ENCODE measurements at places on chromosomes 2 and 18. TPM values are rescaled to one million over a fixed set of nuclear protein-coding genes. Genes with fewer than 3 reads are reported as not detected.

DNA sequence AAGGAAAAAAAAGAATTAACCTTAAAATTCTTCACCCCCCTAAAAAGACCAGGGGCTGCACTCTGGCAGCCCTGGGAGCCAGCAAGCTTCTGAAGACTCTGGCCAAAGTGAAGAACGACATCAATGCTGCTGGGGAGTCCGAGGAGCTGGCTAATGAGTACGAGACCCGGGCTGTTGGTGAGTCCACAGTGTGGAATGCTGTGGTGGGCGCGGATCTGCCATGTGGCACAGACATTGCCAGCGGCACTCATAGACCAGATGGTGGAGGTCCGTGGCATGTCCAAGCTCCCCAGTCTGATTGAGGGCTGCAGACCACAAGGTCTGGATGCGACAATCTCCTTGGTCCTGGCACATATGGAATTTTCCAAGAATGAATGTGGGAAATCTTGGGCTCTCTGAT lies 47.4 kb downstream of the TRPM8 start:
- H3K4me3 ChIP-seq, result no peak overlapping the region
- no peak overlapping the region for H3K27ac ChIP-seq
- H3K36me3 ChIP-seq, result no peaks in the 10 kb centered on the region

DNA sequence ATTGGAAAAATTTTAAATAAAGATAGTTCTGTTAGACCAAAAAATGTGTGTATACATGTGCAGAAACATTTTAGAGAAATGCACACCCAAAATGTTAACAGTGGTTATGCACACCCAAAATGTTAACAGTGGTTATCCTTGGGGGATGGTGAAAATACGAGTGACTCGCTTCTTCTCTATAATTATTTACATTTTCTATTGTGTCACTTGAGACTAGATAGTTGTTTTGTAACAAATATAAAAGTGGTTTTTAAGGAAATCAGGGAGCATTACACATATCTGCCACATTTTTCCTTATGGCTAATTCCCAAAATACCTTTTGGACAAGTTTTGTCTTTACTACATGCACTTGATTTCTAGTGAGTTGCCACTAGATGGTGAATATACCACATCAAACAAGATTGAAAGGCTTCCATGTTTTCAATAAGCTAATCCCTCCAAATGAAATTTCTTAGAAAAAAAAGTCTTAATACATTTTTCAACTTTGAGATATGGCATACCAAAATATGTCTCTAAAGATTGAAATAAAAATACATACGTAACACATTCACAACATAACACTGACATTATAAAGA lies 9.0 kb upstream of the HIBCH start:
- no peaks in the 10 kb centered on the region for H3K36me3 ChIP-seq
- H3K4me1 ChIP-seq, result no peaks in the 10 kb centered on the region
- no peak overlapping the region for H3K4me3 ChIP-seq
- no peak overlapping the region for H3K27ac ChIP-seq

DNA sequence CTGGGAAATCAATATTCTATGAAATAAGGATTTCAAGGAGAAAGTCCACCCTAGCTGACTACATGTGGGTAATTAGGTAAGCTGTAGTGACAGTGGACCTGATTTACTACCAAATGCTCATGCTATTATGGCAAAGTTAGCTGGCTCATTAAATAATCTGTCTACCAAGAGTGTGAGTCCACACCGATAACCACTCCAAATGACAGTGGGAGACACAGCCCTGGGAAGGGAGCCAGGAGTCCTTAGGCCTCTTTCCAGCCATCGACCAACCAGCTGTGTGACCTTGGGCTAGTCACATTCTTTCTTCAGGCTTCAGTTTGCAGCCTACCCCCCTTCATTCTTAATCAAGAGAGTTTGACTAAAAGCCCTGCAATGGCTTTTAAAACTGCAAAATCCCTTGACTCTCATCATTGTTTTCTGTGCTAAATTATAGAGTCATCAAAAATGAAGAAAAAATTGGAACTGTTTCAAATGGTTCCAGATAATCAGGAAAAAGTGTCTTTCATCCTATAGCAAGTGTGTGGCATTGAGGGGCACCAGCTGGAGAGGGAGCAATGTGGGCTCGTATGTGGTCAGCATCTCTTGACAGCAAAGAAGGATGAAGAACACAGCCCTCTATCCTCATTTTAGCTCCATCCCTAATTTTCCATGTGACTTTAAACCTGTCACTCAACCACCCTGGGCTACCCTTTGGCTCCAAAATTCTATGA lies 45.6 kb upstream of the SLC14A2 start:
- H3K4me3 ChIP-seq, result no peak overlapping the region
- H3K4me1 ChIP-seq, result peaks cover 11% of the 10 kb centered on the region
- H3K36me3 ChIP-seq, result no peaks in the 10 kb centered on the region
- no peak for DNase-seq

GRCh38 chr2:194332799-194333490 lies 1324.1 kb upstream of the SLC39A10 start:
- DNase-seq, result no peak
- no peaks in the 10 kb centered on the region for H3K27me3 ChIP-seq
- no peaks in the 10 kb centered on the region for H3K4me1 ChIP-seq
- H3K4me3 ChIP-seq, result no peak overlapping the region

DNA sequence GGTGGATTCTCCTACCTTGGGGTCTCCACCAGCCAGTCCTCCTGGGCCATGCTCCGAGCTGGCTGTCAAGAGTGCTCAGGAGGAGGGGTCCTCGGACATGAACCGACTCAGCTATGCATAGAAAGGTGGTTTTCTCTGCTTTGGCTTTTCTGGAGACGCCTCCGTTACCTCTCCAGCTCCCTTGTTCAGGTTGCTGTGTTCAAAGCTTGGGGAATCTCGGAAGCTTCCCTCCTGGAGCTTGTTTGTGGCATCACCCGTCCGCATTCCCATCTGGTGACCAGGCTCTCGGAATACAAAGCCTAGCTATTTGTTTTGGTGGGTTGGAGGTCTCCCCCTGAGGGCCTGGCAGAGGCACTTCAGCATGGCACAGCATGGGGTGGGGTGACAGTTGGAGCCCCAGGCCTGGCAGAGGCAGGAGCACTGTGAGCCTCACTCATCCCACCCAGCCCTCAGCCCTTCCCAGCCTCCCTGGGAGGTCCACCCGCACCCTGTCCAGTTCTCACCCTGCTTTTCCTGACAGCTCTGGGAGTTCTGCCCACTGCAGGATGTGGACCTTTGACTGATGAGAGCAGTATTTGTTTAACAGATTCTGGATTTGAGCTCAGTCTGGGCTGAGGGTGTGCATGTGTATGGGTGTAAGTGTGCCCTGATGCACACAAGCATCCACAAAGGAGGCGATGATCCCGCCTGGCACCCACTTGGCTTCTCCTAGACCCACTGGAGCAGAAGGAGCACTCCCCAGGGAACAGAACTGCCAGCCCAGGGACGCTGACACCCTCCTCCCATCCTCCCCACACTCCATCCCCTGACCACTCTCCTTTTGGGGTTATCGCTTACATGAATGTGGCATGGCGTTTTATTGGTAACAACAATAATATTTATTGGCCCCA lies 107.3 kb upstream of the HS6ST1 start:
- no peak for DNase-seq
- H3K36me3 ChIP-seq, result no peaks in the 10 kb centered on the region

- H3K4me3 ChIP-seq, result no peak overlapping the region
- H3K27me3 ChIP-seq, result no peaks in the 10 kb centered on the region
- DNase-seq, result no peak
- H3K4me1 ChIP-seq, result no peaks in the 10 kb centered on the region
These were observed 16.1 kb upstream of the MAL start for GRCh38 chr2:95009412-95009811.

- no peak overlapping the region for H3K4me3 ChIP-seq
- no peaks in the 10 kb centered on the region for H3K4me1 ChIP-seq
- H3K36me3 ChIP-seq, result no peaks in the 10 kb centered on the region
- no peak overlapping the region for H3K27ac ChIP-seq
These were observed 28.9 kb upstream of the LMAN1 start for GRCh38 chr18:59387687-59388565.

DNA sequence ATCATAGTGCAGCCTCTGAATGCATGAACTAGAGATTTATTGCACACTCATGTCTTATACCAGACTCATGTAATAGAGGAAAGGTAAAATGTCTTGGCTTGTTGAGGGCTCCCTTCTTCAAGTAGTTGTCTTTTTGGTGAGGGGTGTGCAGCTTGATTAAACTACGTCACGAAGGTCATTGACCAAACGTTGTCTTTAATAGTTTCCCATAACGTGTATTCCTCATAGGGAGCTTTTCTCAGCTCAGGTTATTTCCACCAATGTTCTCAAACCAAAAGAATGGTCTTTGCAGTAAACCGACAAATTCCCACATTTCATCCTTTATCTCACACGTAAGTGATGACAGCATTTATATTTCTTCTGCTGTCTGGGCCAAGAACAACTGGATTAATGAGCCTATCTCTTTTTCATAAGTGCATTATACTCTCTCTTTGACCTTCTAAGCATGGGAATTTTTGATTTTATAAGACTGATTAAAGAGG lies 547.7 kb upstream of the ZEB2 start:
- no peak overlapping the region for H3K27ac ChIP-seq
- DNase-seq, result no peak
- H3K4me3 ChIP-seq, result no peak overlapping the region

- no peaks in the 10 kb centered on the region for H3K27me3 ChIP-seq
- H3K4me3 ChIP-seq, result no peak overlapping the region
- no peaks in the 10 kb centered on the region for H3K36me3 ChIP-seq
- H3K27ac ChIP-seq, result no peak overlapping the region
- no peak for DNase-seq
- no peaks in the 10 kb centered on the region for H3K4me1 ChIP-seq
These were observed 40.0 kb downstream of the CCDC102B start for GRCh38 chr18:68837665-68838451.

RNU2-63P gene
- 7.4 TPM for total RNA-seq

NPHP1 gene
- 4.7 TPM for total RNA-seq

All from HCT116 (cell line).